ENCODE measurements at places on chromosomes 7 and 10.

GRCh38 chr7:139650429-139651100, 127.1 kb downstream of the CLEC2L start:
- DNase-seq, result no peak

GRCh38 chr10:11604865-11605650, 6.4 kb downstream of the USP6NL start:
- no peak for DNase-seq

DNA sequence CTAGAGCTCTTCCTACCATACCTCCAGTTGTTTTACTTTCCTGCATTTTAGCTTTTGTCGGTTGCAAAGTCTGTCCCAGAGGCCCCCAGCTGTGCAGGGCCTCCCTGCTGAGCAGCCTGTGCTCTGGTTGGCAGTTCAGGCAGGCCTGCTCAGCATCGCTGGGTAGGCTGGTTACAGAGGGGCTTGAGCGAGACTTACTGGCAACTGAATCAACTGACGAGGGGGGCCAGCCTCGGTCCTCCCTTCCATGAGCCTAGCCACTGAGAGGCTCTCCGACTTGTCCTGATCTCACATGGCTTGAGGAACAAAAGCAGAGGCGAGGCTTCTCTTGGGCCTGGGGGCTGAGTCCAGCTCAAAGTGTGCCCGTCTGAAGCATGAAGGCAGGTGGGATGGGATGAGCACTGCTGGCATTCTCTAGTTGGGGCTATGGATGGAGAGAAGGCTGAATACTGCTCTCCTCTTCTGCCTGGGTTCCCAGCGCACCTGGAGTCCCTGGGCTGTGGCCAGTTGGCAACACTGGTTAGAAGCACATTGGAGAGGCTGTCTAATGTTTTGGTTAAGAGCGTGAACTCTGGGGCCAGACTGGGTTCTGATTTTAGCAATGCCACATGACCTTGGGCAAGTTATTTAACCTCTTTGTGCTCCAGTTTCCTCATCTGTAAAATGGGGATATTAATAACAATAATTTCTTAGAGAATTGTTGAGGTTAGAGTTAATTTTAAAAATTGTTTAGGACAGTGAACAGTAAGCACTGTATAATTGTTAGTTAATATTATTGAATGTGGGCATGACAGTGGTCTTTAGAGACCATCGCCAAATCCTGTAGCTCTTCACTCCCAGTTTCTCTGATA, 6.9 kb upstream of the SFRP5 start:
- DNase-seq, result no peak

DNA sequence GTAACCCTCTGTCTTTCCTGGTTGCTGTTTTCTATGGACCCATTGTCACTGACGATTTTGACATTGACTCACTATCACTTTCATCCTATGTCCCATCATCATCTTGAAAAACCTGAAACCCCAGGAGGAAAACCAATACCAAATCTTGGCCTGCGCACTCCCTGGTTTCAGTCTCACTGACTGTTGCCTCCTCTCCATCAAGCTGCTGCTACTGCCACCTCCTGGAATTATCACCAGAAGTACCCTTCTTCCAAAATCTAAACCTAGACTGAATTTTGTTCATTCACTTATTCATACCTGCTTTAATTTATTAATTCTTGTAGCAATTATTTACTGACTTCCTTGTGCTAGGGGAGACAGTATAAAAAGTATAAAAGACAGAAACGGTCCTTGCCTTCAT, 44.5 kb upstream of the ACBD5 start:
- peak; percentile 12 for DNase-seq

GRCh38 chr10:70352401-70353097, 29.9 kb downstream of the LRRC20 start:
- DNase-seq, result no peak

GRCh38 chr7:17009007-17009719, 127.4 kb upstream of the AGR3 start:
- no peak for DNase-seq

GRCh38 chr7:132270517-132270916, 305.8 kb downstream of the PLXNA4 start:
- no peak for DNase-seq

- no peak for DNase-seq
Observed at GRCh38 chr10:23280419-23281043, 64.1 kb downstream of the C10orf67 start.

DNA sequence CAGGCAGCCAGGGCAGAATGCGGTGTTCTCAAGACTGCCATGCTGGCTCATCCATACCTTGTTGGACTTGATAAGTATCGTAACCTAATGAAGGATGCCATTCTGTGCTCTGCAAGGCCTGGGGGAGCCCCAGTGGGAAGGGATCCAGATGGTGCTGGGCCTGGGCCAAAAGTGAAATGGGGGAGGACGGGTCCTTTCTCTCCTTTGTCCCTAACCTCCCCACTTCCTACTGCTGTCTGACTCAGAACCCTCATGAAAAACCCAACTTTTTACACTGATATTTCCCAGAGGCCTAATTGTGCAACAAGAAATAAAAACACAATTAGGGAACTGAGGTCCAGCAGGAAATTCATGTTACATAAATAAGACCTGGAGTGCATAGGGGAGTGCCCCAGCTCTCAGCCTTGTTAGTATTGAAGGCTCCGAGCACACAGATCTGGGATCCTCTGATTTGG, 193.7 kb upstream of the SVIL start:
- DNase-seq, result no peak

GRCh38 chr10:92274071-92274470, 16.8 kb downstream of the CPEB3 start:
- no peak for DNase-seq
